Activated B cell treated with CpG ODN at 0.5 μM for 24 hours (primary cell): ENCODE measurements at places on chromosomes 11 and 22. TPM values are rescaled to one million over a fixed set of nuclear protein-coding genes. Genes with fewer than 3 reads are reported as not detected.

The SPON1 gene
- total RNA-seq, result not detected in 2 replicates

- DNase-seq, result no peak
- H3K27me3 ChIP-seq, result no peaks in the 10 kb centered on the region
- H3K4me3 ChIP-seq, result no peak overlapping the region
- no peaks in the 10 kb centered on the region for H3K36me3 ChIP-seq
Measured at GRCh38 chr11:16813126-16813525, 74.7 kb downstream of the C11orf58 start.

DNA sequence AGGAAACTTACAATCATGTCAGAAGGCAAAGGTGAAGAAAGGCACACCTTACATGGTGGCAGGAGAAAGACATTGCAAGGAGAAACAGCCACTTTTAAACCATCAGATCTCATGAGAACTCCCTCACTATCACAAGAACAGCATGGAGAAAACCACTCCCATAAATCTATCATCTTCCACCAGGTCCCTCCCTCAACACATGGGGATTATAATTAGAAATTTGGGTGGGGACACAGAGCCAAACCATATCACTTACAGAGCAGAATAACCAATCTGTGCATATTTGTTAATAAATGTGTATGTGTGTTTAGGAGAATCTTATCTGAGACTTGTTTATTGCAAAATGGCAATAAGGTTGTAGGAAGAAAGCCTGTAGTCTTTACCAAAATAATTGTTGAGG lies 205.2 kb upstream of the ANO3 start:
- no peak for DNase-seq
- no peak overlapping the region for H3K4me3 ChIP-seq
- peaks cover 6% of the 10 kb centered on the region for H3K4me1 ChIP-seq
- no peak overlapping the region for H3K27ac ChIP-seq
- no peaks in the 10 kb centered on the region for H3K36me3 ChIP-seq

- H3K4me3 ChIP-seq, result no peak overlapping the region
- no peaks in the 10 kb centered on the region for H3K4me1 ChIP-seq
- no peak overlapping the region for H3K27ac ChIP-seq
- H3K27me3 ChIP-seq, result no peaks in the 10 kb centered on the region
Measured at GRCh38 chr11:95891423-95892170, 32.3 kb downstream of the MTMR2 start.

DNA sequence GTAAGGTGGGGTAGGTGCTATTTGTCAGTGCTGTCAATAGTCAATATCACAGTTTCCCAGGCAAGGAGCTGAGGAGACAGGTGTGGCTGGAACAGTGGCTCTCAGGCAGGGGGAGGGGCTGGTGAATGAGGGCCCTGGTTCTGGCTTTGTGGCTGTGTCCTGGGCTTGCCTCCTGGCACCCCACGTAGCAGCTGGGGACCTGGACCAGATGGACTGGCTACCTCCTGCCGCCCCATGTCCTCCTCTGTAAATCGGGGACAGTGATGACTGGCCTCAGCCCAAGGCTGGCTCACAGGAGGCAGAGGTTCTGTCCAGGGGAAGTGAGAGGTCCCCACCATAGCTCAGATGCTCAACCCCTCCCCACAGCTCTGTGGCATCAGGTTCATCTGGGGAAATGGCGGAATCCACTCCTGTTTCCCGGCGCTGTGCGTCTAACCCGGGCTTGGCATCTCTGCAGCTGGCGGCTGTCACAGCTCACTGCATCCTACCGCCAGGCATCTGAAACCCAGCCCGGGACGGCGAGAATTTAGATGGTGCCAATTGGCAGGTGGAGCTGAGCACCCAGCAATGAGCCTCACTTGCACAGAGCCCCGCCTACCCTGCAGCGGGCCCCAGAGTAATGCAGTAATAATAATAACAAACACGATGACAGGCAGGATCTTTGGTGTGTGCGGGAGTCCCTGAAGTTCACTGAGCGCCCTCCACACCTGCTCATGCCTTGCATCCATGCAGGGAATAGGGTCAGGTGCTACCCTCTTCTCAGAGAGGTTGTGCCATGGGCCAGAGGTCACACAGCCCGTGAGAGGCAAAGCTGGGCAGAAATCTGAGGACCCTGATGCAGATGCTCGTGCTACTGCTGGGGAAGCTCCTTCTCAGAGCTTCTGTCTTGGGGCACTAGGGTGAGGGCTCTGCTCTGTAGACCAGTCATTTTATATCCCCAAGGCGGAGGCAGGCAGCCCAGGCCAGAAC lies 27.8 kb upstream of the SHISAL1 start:
- H3K36me3 ChIP-seq, result no peaks in the 10 kb centered on the region
- H3K27me3 ChIP-seq, result peaks cover 17% of the 10 kb centered on the region
- DNase-seq, result no peak
- H3K4me1 ChIP-seq, result no peaks in the 10 kb centered on the region
- no peak overlapping the region for H3K27ac ChIP-seq
- H3K4me3 ChIP-seq, result no peak overlapping the region

The DAGLA gene
- total RNA-seq, result not detected in 2 replicates

- no peak overlapping the region for H3K27ac ChIP-seq
- no peaks in the 10 kb centered on the region for H3K27me3 ChIP-seq
- peaks cover 53% of the 10 kb centered on the region for H3K36me3 ChIP-seq
- no peak for DNase-seq
- H3K4me3 ChIP-seq, result no peak overlapping the region
Measured at GRCh38 chr22:31950226-31950625, 5.9 kb downstream of the YWHAH start.

The RFPL1 gene
- not detected in 2 replicates for total RNA-seq

DNA sequence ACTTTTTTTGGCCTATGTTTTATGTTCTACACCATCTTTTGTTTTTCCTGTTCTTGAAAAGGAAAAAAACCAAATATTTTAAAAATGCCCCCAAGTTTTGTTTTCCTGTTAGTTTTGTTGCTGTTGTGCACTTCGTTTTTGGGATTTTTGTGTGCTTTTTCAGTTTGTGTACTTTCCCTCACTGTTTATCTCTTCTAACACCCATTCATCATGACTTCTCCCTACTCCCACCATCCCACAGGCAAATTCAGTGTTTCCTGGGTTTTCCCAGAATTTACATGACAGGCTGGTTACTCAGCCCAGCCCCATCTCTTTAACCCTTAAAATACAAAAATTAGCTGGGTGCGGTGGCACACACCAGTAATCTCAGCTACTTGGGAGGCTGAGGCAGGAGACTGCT lies 15.6 kb downstream of the TMEM123 start:
- peaks cover 74% of the 10 kb centered on the region for H3K36me3 ChIP-seq
- peaks cover 37% of the 10 kb centered on the region for H3K4me1 ChIP-seq
- H3K27me3 ChIP-seq, result no peaks in the 10 kb centered on the region
- H3K27ac ChIP-seq, result no peak overlapping the region

GRCh38 chr11:12454782-12455181 lies 77.4 kb downstream of the PARVA start:
- H3K27ac ChIP-seq, result no peak overlapping the region
- H3K27me3 ChIP-seq, result no peaks in the 10 kb centered on the region
- no peaks in the 10 kb centered on the region for H3K4me1 ChIP-seq

DNA sequence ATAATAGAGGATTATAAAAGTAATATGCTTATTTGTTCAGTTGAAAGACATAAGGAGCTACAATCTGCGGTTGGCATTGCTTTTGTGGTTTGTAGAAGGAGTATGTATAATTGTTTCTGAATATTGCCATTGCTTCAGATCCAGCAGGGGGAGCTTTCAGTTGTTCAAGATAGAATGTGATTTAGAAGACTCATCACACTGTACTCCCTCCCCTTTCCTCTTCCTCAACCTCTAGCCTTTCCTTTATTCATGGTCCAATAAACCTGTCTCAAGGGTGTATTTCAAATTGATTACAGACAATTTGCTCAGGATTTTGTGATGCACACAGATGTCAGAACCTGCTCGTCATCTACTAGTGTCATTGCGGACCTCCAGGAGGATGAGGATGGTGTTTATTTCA lies 9.8 kb downstream of the PRMT3 start:
- no peak overlapping the region for H3K27ac ChIP-seq
- H3K4me1 ChIP-seq, result peaks cover 4% of the 10 kb centered on the region
- DNase-seq, result no peak
- no peaks in the 10 kb centered on the region for H3K27me3 ChIP-seq
- H3K36me3 ChIP-seq, result peaks cover 64% of the 10 kb centered on the region

The PKNOX2 gene
- not detected in 2 replicates for total RNA-seq

- H3K27ac ChIP-seq, result no peak overlapping the region
- peaks cover 2% of the 10 kb centered on the region for H3K36me3 ChIP-seq
- H3K27me3 ChIP-seq, result no peaks in the 10 kb centered on the region
- no peak overlapping the region for H3K4me3 ChIP-seq
- DNase-seq, result no peak
- H3K4me1 ChIP-seq, result peaks cover 4% of the 10 kb centered on the region
Measured at GRCh38 chr22:49632199-49633009, 195.3 kb downstream of the BRD1 start.

The OR2D2 gene
- not detected in 2 replicates for total RNA-seq

DNA sequence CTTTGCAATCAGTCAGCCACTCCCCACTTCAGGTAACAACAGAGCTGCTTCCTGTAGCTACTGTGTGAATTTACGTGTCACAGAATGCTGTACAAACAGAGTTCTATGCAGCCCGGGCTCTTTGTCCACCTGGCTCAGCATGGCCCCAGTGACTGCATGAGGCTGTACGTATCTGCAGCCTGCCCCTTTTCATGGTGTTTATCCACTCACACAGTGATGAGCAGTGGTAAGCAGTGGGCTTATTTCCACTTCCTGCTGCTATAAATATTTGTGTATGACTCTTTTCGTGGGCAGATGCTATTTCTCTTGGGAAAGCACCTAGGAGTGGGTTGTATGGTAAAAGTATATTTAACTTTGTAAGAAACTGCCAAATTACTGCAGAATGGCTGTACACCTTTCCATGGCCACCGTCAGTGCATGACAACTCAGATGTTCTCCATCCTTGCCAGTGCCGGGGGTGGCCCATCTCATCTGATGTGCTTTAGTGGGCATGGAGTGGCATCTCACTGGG lies 43.3 kb downstream of the MYEOV start:
- H3K27me3 ChIP-seq, result no peaks in the 10 kb centered on the region
- no peak for DNase-seq
- H3K36me3 ChIP-seq, result no peaks in the 10 kb centered on the region
- peak overlapping the region; percentile 12 for H3K4me3 ChIP-seq
- peaks cover 17% of the 10 kb centered on the region for H3K4me1 ChIP-seq

- H3K4me3 ChIP-seq, result no peak overlapping the region
- H3K4me1 ChIP-seq, result peaks cover 33% of the 10 kb centered on the region
- no peak for DNase-seq
- H3K27ac ChIP-seq, result peak overlapping the region; percentile 35
- H3K36me3 ChIP-seq, result peaks cover 48% of the 10 kb centered on the region
Measured at GRCh38 chr11:130144861-130145281, 14.7 kb upstream of the ST14 start.

DNA sequence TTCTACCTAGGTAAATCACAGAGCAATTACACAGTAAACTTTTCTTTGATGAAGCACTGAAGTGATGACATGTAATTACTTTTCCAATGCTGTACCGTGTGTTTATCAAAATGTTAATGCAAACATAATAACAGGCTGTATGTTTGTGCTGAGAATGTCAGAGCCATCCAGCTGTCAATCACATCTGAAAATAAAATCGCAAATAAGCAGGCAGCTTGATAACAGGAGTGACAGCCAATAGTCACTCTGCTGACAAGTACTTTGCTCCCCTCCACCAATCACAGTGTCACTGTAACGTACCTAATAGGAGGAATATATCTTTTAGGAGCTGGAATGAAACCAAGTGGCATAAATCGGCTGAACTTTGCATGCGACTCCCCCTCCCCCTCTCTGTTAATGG lies 119.7 kb downstream of the KIRREL3 start:
- DNase-seq, result no peak
- H3K4me3 ChIP-seq, result no peak overlapping the region
- no peaks in the 10 kb centered on the region for H3K4me1 ChIP-seq

GRCh38 chr11:109783840-109784239 lies 309.4 kb upstream of the ZC3H12C start:
- no peak for DNase-seq
- no peak overlapping the region for H3K4me3 ChIP-seq
- no peak overlapping the region for H3K27ac ChIP-seq
- H3K4me1 ChIP-seq, result no peaks in the 10 kb centered on the region
- no peaks in the 10 kb centered on the region for H3K27me3 ChIP-seq

The ANKK1 gene
- 0.20 and 0.60 TPM in 2 replicates for total RNA-seq

The SEZ6L gene
- not detected in 2 replicates for total RNA-seq

DNA sequence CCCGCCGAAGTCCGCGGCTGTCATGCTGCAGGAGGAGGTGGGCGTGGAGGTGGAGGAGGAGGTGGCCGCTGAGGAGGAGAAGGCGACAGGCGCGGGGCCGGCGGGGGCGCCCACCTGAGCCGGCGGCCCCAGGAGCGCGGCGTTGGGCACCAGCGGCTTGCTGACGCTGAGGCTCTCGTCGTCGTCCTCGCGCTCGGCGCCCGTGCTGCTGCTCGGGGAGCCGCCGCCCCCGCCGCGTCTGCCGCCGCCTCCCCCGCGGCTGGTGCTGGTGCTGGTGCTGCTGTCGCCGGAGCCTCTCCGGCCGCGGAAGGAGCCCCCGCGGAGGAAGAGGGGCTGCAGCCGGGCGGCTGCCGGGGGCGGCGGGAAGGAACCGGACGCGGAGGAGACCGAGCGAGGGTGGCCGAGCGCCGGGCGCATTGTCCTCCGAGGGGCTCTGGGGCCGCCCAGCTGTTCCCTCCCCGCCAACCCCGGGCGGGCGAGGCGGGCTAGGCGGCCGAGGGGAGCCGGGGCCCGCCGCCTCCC lies 388 bp downstream of the TMEM121B start:
- H3K27ac ChIP-seq, result no peak overlapping the region
- no peaks in the 10 kb centered on the region for H3K36me3 ChIP-seq
- no peak overlapping the region for H3K4me3 ChIP-seq
- H3K4me1 ChIP-seq, result peaks cover 35% of the 10 kb centered on the region

DNA sequence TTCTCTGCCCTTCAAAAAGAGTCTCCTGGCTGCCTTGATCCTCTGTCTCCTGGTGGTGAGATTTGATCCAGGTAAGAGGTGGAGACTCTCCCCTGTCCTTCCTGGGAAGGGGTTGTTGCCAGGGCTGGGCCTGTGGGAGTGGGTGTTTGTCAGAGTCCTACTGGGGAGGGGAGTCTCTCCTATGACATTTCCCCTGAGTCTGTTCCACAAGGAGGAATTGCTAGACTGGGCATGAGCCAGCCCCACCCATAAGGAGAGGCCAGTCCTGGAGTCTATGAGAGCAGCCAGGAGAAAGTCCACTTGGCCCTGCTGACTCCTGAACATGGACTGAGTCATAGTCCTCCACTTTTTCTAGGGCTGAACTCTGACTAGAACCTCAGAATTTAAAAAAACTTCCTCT lies 7.4 kb downstream of the PEX26 start:
- DNase-seq, result no peak
- H3K4me1 ChIP-seq, result peaks cover 11% of the 10 kb centered on the region
- peaks cover 88% of the 10 kb centered on the region for H3K36me3 ChIP-seq
- no peak overlapping the region for H3K27ac ChIP-seq

DNA sequence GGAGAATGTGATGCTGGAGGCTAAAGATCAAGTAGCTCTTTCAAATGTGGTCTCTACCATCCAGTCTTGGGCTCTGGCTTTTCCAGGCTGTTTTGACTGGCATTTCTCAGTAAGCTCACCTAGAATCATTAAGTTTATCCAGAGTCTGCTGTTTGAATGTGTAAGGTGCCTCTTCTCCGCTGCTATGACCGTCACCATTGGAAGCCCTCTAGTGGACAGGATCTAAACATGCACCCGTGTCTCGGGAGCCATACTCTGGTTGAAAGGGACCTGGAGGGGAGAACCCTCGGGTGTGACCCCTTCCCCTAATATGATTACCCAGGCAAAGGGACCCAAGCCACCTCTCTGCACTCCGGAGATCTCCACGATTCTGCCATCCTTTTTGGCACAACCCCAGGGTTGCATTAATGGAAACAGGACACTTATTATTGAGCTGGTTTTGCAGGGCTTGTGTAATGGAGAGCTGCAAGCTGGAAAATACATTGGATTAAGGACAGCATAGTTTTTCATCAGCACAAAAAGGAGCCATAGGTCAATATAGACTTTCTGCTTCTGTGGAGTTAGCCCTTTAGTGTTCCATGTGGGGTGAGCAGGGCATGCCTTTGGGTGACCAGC lies 191.0 kb upstream of the LARGE1 start:
- peak; percentile 17 for DNase-seq
- H3K27ac ChIP-seq, result no peak overlapping the region
- peaks cover 4% of the 10 kb centered on the region for H3K27me3 ChIP-seq

The OR8J3 gene
- total RNA-seq, result not detected in 2 replicates
